Posterior vena cava (tissue), 2 donors: ENCODE measurements at places on chromosomes 7 and 10.

DNA sequence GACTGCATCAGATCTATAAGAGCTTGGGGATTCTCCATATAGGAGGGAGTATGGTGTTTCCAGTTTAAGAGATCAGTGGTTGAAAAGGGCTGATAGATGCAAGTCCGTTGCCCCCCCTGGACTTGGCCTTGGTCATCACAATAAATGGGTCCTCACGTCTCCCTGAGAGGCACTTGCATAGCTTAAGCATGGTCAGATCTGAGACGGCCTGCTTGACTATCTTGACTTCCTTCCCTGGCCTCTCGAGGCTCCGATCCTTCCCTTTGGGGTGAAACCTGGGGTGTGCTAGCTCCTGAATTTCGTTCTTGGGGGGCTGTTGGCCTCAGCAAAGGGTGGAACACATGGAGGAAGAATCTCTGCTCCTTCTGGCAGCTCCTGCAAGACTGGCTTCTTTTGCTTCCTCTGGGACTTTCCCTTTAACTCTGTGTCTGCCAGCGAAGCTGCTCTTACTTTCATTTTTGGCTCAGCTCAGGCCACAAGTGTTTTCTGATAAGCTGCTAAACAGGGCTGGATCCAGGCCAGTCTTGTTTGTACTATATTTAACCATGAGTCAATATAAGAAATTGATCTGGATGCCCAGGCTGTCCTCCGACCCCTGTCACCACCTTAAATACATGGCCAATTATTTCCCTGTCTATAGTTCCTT lies 11.2 kb upstream of the ZNF485 start:
- DNase-seq = no peak

- DNase-seq = no peak
Measured at GRCh38 chr10:28949005-28950004, 272.0 kb downstream of the BAMBI start.

- no peak for DNase-seq
Measured at GRCh38 chr7:113188396-113188795, 70.0 kb upstream of the SMIM30 start.

DNA sequence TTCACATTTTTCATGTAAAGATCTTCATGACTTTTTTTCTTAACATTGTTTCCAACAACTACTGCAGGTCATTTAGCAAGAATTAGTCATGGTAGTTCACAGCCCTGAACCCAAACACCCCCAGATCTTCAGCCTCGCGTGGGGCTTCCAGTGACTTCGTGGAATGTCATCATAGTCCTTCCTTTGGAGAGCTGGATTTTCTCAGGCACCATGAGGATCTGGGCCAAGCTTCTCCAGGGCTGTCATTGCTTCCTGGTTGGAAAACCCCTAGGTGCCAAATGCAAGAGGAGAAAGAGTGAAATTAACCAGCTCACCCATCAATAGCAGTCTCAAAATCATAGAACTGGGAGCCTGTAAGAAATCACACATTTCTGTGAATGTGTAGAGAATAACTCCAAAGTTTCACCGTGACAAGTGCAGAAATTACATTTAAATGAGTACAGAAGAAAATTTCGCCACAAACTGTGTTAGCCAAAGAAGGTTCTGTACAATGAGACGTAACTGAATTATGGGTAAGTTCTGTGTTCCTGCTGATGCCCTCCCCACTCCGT lies 175.4 kb downstream of the CELF2 start:
- DNase-seq = no peak

- peak; percentile 70 for DNase-seq
Measured at GRCh38 chr7:158047391-158048059, 540.1 kb downstream of the PTPRN2 start.

- no peak for DNase-seq
Measured at GRCh38 chr10:78454123-78454645, 420.5 kb downstream of the RPS24 start.
